ENCODE measurements at places on chromosomes 5 and 9.

DNA sequence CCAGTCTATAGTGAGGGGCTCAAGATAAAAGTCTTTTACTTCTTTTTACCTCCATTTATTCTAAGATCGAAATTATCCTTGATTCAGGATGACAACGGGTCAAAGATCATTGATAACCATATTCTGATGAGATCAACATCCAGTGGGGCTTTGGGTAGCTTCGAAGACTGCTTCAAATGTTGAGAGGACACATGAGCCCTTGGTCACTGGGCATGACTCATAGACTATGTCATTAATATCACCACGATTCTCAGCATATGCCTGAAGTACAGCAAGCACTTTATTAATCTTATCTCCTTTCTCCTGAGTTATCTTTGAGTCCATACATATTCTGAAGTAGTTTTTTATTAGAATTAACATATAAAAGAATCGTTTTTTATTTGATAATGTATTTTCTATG is 117.1 kb upstream of the DAB2 start:
- no peak for DNase-seq

DNA sequence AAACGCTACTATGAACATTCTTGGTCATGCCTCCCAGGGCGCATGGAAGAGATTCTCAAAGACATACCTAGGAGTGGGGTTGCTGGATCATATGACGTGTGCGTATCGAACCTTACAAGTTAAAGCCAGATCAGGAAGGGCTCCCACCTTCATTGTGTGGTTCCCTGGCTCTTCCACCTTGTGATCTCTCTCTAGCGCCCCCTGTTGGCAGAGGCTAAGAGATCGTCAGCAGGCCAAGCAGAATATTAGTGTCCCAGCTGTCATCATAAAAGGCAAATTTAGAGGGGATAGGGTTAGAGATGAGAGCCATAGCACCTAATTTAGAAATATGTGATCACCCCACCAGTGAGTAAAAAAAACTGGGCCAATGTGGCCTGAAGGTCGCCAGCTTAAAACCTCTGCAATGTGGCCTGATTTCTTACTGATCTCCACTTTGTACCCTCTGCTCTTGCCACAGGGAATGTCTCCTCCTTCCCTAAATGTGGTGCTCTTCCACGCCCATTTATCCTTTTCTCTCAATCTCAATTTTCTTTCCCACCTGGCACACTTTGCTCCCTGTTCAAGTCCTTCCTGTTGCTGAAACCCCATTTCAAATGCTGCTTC is 91.7 kb upstream of the SHB start:
- peak; percentile 58 for DNase-seq

DNA sequence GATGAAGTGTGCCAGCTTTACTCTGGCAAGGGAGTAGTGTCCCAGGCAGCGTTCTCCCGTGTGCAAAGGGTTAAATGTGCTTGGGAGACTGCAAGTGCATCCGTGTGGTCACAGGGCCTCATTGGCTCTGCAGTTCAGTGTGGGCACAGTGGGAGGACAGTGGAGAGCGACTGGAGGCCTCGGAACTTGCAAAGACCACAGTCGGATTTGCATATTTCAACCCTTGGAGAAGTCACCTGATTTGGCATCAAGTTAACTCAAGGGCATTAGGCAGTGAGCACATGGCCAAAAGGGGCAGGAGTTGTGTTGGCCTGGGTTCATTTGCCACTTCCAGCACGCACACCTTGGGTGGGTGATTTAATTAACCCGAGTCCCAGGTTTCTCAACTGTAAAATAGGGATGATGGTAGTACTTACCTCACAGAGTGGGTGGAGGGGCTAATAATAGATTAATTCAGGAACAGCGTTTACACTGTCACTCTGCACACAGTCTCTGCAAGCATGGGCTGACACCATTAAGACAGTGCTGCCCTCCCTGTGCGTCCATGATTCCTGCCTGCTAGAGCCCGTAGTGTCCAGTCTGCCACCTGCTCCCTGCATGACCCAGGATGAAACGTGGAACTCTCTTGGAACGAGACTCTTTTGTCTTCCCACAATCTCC is 22.7 kb downstream of the JADE2 start:
- DNase-seq = no peak

DNA sequence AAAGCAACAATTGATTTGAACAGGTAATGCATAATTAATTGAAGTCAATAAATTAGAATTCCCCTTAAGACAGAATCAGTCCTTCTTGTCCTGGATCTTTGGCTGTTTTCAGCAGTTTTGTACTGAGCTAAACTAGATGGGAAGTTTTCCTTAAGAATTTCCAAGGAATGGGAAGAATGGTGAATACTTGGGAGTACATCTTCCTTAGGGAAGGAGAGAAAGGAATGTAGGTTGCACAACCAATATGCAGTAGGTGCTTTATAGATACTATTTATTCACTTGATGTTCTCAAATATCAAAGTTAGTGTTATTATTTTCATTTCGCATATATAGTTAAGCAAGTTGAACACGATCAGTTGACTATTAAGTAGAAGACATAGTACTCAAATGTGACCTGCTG is 183.5 kb upstream of the MAP1B start:
- no peak for DNase-seq

- no peak for DNase-seq
These were observed 241.2 kb downstream of the FAM114A2 start for GRCh38 chr5:153797484-153797883.

- DNase-seq = no peak
These were observed 92.8 kb upstream of the RASEF start for GRCh38 chr9:83155733-83156132.

- peak; percentile 18 for DNase-seq
These were observed 60.5 kb downstream of the SIL1 start for GRCh38 chr5:139137697-139138096.

GRCh38 chr9:19496321-19497050 is 87.7 kb downstream of the ACER2 start:
- DNase-seq = no peak

DNA sequence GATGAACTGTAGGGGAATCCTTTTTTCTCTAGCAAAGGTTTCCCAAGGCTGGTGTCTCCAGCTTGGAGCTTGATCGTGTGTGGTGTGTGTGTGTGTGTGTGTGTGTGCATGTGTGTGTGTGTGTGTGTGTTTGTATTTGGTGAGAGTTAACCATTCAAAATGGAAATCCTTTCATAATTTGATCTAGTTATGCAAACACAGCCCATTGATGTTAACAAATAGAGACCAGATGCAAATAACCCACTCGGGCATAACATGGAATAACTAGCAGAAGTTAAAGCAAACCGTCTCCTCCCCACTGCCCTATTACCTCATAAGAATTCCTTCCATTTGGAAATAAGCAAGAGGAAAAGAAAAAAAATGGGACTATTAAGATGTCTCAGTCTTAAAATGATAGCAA is 24.9 kb upstream of the ZSWIM6 start:
- DNase-seq = no peak

DNA sequence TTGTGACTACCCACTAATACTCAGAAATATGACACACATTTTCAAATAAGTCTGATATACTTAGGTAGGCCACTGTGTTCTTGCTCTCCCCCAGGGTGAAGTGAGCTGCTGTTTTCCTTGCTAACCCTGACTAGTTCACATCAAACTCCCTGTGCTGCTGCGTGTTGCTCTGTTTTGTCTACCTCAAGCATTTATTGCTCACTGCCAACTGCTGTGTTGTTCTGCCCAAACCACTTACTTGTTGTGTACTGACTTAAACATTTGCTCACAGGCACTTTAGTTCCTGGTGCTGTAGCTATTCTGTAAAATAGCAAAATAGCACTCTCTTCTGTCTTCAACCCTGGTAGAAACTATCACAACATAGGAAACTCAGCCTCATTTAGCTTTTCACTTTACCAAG is 255.7 kb downstream of the HCN1 start:
- no peak for DNase-seq

DNA sequence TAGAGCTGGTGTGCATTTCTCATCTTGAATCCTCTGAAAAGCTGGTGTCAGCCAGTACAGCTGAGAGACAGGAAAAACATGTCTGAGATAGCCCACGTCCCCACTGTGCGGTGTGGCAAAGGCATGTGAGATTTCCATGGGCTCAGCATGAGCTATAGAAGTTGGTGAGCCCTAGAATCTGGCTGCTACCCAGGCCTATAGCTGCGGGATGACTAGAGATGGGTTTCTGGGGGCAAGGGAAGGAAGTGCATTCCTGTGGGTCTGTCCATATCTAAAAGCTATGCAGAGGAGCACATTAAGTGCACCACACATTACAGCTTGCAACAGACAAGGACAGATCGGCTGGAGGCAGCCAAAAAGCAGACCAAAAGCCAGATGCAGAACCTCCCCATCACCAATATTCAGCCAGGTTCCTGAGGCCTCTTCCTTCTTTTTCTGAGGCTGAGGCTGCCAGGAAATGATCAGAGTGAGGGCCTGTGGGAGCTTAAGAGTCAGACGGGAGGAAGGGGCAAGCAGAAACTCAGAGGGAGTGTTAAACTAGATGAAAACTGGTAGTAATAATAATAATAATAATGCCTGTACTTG is 55.8 kb upstream of the RANBP3L start:
- DNase-seq = peak; percentile 91

DNA sequence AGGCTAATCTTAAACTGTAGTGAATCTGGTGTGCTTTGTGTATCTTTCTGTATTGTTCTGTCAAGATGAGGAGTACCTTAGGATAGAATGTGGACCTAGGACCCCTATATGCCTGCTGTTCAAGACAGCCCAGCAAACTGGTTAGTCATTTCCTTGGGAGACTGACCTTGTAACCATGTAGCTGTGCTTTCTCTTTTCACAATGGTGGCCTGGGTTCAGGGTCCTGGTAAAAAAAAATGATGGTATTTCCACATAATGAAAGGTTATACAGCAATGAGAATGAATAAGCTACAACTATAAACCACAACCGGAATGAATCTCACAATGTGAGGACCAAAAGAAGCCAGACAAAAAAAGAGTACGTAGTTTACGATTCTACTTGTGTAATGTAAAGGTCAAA is 36.4 kb upstream of the F2RL1 start:
- DNase-seq = no peak

- DNase-seq = no peak
These were observed 288.1 kb downstream of the ARL15 start for GRCh38 chr5:54022223-54022622.

DNA sequence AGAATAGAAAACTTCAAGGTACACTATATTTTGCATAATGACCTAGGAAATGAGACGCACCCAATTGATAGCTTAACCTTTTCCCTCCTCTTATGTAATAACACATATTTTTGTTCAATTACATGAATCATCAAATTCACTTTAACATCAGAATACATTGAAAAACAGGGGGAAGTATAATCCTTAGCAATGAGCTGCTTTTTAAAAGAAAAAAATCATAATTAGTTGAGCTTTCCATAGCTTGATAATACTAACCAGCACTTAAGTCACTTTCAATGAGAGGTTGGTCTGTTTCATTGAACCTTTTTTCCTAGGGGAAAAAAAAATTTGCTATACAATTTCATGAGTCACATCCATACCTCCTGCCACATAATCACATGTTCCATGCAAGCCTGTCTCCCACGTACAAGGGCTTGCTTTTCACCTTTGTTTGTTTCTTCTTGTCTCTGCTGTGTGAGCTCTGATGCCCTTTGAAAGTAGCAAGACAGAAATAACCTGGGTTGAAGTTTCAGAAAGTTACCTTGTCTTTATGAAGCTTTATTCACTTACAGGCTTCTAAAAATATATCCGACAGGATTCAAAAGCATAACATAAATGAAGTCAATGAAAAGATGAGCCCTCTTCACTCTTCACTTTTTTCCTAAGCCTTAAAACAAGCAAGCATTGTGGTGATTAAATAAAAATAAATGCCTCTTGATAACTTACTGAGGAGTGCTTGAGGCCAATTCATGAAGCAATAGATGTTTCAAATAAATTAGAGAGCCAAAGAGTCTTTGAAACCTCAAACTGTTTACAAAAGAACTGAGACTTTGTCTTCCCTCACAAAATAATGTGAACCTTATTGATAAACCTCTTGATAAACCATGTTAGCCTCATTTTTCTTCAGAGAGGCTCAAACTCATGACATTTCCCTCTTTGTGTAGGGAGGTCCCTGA is 108.5 kb downstream of the FEM1C start:
- no peak for DNase-seq

GRCh38 chr5:23703940-23704855 is 196.8 kb downstream of the PRDM9 start:
- DNase-seq = no peak

DNA sequence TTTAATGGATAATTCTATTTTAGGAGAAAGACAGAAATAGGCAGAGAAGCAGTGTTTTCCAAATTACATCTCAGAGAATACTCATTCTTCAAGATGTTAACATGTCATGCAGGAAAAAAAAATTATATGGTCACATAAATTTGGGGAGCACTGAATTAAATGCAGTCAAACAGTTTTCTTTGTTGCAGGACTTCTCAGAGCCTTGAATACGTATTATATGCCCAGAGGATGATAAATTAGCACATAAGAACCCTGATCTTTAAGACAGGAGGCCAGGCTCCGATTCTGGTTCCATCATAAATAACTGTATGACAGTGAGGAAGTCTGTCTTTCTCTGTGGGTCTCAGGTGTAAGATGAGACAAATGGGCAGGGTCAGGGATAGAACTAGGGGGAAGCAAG is 41.4 kb downstream of the FAT2 start:
- DNase-seq = no peak

Measured in EL (cell line).